SJCRH30 (cell line): ENCODE measurements at places on chromosomes 1 and 21.

GRCh38 chr21:39947031-39947430 lies 79.8 kb downstream of the PCP4 start:
- DNase-seq = no peak

- no peak for DNase-seq
Observed at GRCh38 chr1:2352341-2352896, 38.9 kb downstream of the MORN1 start.

DNA sequence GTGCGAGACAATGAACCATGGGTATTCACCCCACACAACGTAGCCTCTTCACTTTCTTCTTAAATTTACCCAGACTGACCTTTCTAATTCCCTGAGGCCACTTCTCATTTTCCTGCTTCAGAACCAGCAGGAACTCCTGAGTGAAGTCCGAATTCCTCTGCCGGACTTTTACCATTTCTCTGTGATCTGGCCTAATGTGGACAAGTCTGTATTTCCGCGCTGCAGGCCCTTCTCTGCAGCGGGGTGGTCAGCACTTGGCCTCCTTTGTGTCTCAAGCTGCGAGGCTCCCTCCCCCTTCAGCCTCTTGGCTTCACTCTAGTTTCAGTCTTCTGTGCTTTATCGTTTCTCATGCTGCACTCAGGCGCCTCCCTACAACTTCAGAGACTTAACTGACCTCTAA lies 9.4 kb upstream of the CTBS start:
- no peak for DNase-seq

- DNase-seq = no peak
Observed at GRCh38 chr1:162070094-162070748, 730 bp downstream of the NOS1AP start.

- DNase-seq = no peak
Observed at GRCh38 chr21:38507374-38507942, 9.2 kb upstream of the ERG start.

GRCh38 chr1:212655668-212656440 lies 43.8 kb downstream of the BATF3 start:
- DNase-seq = no peak

DNA sequence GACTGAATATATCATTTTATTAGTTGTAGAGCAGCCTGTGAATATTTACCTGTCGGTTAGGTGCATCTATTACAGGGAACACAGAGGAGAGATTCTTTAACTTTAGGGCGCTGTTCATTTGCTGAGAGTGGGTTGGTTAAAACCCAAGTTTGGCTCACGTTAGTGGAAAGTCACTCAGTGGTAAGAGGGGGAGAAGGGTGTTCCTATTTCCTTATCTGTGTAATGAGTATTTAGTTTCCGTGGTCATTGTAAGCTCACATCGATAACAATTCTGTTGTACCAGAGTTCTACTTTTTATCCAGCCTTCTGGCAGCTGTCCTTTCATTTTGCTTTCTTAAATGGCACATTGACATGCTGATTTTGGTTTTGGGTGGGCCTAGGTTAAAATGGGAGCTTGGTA lies 773.2 kb upstream of the ADAMTS5 start:
- no peak for DNase-seq

DNA sequence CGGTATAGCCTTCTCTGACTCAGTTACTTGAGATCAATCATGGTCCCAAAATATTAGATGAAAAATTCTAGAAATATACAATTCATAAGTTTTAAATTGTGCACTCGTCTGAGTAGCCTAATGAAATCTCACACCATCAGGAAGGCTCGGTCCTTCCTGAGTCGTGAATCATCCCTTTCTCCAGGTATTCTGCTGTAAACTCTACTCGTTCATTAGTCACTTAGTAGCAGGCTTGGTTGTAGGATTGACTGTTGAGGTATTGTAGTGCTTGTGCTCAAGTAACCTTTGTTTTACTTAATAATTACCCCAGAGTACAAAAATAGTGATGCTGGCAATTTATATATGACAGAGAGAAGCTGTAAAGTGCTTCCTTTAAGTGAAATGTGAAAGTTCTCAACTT lies 238.7 kb downstream of the OLFM3 start:
- no peak for DNase-seq
